Renal cortical epithelial cell (primary cell): ENCODE measurements at places on chromosomes 12 and 14.

DNA sequence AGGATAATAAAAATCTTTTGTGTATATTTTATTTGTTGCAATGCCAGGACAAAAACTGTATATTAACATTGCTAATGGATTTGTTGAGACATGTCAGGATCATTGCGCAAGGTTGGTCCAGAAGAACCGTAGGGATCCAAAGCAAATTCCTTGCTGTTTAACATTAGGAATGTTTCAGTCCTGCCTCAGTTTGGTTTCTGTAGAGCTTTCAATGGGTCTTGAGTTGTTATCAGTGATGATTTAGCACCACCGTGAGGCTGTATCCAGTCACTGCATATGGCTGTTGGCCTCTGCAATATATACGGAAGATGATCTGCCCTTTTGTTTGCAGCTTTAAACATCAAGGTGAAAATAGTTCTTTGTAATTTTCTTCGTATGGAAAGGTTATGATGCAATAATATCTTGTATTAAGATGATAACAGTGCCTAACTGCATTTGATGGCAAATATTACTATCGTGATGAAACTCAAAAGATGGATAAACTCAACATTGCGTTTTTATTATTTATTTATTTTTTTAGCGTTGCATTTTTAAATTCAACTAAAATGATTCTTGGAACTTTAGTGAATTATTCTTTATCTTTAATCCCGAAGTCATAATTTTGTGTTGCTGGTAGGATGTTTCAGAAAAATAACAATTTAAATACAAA is 231.2 kb downstream of the AKAP6 start:
- peak; percentile 80 for DNase-seq

- no peak for DNase-seq
Observed at GRCh38 chr14:77065851-77066577, 32.0 kb upstream of the CIPC start.

GRCh38 chr14:54975856-54976255 is 51.0 kb downstream of the WDHD1 start:
- DNase-seq, result no peak

DNA sequence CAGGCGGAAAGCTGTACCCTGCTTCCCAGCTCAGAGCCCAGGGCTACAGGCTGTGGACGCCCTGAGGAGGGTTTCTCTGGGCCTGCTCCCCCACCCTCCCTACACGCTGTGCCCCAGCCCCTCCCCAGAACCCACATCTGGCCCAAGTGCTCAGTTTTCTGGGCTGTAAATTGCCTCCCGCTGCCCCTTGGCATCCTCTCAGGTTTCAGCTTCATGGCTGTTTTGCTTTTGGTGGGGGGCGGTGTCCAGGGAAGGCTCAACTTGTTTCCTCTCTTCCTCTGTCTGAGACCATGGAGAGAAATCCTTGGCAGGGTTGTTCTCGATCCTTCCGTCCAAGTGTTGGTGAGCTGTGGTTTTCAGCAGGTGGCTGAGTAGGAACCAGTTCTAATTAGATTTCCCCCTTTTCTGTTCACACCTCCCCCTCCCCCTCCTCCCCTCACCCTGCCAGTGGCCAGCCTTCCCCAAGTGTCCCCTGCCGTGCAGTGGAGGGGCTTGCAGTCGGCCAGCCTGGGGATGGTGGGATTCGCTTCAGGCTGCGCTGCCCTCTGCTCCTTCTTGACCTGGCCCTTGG is 61.8 kb downstream of the TSPAN9 start:
- no peak for DNase-seq

- DNase-seq, result peak; percentile 35
Observed at GRCh38 chr12:132414634-132415326, 75.2 kb upstream of the FBRSL1 start.

- no peak for DNase-seq
Observed at GRCh38 chr14:37165794-37166193, 6.6 kb downstream of the SLC25A21 start.

DNA sequence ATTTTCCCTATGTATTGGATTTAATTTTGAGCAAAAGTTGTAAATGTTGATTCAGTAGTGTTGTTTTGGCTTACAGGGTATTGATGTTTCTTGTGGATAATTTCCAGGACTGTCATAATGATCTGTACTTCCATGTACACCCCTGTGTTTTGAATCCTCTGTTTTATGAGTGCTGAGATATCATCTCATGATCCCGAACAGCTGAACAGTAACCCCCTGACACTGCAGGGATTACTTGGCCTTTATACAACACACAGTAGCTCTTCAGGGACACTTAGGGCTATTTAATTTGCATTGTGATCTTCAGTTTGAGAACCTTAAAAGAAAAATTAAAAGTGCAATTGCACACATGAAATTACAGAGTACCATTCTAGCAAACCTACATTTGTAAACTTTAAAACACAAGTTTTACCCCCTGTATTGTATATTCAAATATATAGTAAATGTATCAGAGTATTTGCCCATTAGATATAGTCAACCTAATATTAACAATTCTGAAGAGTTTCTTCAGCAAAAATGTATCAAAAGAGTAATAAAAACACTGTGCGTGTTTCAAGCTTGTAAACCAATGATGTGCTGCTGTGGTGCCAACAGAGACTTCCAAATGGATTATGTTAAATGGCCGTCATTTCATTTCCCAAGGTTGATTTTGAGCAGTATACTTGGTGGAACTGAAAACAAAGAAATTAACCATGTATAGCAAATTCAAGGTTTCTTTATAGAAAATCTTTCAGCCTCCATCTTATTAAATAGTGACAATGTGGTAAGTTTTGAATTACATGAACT is 27.9 kb upstream of the MYF6 start:
- DNase-seq, result no peak

DNA sequence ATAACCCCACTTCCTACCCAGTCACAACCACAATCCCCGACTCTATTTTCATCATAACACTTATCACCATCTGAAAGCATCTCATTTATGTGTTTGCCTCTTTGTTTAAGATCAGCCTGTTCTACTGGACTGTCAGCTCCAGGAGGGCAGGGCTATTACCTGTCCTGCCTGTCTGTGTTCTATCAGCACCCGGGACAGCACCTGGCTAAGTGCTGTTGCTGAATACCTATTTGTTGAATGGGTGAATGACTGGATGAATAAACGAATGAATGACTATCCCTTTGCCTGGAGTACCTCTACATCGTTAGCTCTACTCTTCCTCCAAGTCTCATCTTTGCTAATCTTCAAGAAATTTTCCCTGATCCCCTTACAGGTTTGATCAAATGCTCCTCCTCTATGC is 69.0 kb downstream of the WSCD2 start:
- DNase-seq, result no peak

- DNase-seq, result no peak
Observed at GRCh38 chr12:1424674-1425395, 169.5 kb downstream of the FBXL14 start.

DNA sequence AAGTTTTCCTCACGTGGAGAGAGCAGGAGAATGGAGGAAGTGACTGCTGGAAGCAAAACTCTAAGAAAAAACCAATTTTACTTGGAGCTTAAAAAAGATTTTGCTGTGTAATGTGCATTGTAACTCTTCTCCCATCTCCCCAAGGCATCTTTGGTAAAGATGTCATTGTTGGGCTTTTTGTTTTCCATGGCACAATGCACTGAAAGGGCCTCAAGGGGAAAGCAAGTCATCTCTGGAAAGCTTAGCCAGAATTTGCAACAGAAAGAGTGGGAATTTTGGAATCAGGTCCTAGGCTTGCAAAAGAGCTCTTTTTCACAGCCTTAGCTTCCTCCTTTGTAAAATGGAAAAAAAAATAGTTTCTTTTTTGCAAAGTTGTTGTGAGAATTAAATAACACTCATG is 7.9 kb upstream of the PPM1A start:
- DNase-seq, result no peak

DNA sequence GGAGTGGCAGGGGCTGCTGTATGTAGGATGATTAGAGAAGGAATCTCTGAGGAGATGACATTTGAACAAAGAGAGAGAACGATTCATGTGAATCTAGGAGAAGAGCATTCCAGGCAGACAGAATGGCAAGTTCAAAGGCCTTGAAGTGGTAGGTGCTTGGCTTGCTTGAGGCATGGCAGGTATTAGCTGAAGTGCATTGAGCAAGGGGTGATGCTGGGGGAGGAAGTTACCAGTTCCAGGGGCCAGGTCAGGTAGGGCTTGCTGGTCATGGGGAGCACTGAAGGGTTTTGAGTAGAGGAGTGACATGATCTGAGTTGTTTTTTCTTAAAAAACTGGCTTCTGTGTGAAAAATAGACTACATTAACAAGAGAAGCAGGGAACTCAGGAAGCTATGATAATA is 71.8 kb downstream of the SPATS2 start:
- DNase-seq, result no peak

DNA sequence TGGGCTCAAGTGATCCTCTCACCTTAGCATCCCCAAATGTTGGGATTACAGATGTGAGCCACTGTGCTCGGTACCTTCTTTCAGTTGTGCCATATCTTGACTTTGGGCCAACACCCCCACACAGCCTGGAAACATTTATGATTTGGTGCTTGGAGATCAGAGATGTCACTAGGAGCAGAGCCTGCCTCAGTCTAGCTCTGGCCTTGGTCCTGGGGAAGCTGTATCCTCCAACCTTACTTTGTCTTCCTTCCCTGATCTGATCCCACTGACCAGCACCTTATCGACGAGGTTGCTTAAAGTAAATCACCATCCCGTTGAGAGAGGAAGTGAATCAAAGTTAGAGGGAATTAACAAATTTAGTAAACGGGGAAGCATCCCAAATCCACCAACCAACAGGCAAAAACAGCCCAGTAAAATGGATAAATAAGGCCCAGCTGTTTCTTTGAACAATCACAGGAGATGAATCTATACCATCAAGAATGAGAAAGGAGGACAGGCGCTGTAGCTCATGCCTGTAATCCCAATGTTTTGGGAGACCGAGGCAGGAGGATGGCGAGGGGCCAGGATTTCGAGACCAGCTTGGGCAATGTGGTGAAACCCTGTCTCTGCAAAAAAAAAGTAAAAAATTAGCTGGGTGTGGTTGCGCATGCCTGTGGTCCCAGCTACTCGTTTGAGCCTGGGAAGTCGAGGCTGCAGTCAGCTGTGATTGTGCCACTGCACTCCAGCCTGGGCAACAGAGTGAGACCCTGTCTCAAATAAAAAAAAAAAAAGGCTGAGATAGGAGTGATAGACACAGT is 3.4 kb downstream of the PLBD2 start:
- DNase-seq, result no peak

- no peak for DNase-seq
Observed at GRCh38 chr12:104079024-104079423, 14.7 kb downstream of the HCFC2 start.

GRCh38 chr12:128848371-128848770 is 4.9 kb upstream of the GLT1D1 start:
- DNase-seq, result no peak

DNA sequence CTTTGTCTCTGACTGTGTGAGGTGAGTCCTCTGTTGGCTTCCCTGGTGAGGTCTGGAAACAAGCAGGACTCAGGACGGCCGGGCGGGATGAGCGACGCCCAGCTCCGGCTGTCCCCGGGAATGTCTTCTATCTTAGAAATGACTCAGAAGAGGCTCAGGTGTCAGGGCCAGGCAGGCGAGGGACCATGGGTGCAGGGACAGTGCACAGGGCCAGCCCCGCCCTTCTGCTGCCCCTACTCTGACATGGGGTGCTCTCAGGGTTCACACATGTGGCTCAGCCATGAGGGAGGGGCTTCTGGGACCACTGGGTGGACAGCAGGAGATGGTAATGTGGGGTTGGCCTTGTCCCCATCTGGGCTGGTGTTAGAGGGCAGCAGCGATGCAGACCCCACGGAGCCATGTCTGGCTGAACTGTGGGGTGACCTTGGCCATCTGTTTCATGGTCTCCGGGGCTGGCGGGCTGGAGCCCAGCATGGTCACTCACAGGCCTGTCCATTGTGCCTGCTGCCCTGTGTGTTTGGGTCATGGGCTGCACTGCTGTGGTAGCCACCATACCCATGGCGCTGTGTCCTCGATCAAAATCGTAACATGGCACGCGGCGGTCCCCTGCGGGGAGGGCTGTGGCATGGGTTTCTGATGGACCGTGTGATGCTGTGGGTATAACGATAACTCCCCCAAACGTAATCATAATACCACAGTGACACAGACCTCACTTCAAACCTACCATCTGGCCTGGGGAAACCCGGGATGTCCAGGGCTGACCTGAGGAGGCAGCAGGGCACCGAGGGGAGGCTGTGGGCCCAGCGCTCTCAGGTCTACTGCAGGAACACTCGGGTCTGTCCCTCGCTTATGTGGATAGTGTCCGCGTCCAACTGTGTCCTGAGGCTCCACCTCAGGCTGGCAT is 368.8 kb downstream of the TMEM121 start:
- no peak for DNase-seq

GRCh38 chr14:104307627-104308401 is 169.4 kb downstream of the KIF26A start:
- DNase-seq, result no peak

DNA sequence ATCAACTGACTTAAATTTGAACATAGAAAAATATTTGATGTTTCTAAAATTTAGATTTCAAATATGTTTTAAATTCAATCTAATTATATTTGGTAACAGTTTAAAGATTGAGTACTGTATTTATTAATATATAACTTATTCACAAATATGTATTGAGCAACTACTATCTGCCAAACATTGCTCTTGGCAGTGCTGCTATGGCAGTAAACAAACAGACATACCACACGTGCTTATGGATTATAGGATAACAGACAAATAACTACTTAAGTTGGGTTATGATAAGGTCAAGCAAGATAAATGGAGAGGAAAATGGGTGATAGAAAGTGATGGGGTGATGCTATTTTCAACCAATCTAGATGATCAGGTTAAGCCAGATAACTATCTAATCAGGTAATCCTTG is 538.1 kb downstream of the C12orf50 start:
- DNase-seq, result no peak

DNA sequence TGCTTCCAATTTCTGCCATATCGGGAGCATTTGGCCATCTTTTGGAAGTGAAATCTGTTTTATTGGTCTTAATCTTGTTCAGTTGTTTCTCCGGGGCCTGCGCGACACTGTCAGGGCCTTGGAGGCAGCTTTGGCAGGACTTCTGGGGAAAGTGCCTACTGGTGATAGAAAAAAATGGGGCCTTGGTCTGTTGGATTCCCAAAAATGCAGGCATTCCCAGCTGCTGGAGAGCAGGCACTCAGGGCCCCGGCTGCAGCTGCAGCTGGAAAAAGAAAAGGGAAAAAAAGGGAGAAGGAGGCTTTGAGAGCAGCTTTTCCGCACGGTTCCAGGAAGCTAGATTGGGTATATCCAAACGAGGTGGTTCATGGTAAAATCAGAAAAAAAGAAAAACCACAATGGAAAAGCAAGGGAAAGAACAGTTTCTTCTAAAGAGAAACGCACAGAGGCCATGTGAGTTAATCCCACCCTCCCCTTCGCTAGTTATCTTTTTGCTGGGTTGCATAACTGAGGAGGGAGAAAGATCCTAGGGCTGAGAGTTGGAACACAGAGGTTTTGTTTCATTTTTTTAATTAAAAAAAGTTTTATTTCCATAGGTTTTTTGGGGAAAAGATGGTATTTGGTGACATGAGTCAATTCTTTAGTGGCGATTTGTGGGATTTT is 134.7 kb upstream of the RFLNA start:
- DNase-seq, result no peak

DNA sequence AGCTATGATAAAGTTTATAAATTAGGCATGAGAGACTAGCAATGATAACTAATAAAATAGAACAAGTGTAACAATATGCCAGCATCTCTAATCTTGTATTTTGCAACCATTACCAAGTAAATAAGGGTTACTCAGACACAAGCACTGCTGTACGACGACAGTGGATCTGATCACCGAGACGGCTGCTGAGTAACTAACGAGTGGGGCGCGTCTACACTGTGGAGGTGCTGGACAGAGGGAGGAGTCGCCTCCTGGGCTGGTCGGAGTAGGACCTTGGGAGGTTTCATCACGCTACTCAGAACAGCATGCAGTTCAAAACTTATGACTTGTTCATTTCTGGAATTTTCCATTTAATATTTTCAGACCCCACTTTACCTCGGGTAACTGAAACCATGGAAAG is 18.4 kb downstream of the COA8 start:
- no peak for DNase-seq
